GM03348 (cell line): ENCODE measurements at places on chromosomes 1 and 21.

DNA sequence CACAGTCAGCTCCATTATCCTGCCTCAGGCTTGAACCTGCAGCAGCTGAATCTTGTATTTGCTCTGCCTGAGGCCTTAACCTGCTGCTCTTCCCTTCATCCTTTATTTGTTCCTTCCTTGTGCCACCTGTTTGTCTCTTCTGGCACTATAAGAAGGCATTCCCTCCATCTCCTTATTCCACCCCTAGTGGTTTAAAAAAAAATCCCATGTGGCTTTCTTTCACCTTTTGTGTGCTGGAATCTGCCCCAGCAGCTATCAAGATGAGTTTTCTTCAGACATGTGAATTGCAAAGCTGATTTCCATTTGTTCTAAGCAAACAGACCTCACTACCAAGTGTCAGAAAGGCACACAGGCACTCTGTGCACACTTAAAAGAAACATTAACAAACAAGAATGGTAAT, 294.6 kb downstream of the TTLL7 start:
- no peak for DNase-seq

- no peak for DNase-seq
Measured at GRCh38 chr1:234661317-234661928, 51.4 kb upstream of the IRF2BP2 start.

- DNase-seq: peak; percentile 34
Measured at GRCh38 chr1:73674945-73675561, 522.9 kb downstream of the LRRIQ3 start.

DNA sequence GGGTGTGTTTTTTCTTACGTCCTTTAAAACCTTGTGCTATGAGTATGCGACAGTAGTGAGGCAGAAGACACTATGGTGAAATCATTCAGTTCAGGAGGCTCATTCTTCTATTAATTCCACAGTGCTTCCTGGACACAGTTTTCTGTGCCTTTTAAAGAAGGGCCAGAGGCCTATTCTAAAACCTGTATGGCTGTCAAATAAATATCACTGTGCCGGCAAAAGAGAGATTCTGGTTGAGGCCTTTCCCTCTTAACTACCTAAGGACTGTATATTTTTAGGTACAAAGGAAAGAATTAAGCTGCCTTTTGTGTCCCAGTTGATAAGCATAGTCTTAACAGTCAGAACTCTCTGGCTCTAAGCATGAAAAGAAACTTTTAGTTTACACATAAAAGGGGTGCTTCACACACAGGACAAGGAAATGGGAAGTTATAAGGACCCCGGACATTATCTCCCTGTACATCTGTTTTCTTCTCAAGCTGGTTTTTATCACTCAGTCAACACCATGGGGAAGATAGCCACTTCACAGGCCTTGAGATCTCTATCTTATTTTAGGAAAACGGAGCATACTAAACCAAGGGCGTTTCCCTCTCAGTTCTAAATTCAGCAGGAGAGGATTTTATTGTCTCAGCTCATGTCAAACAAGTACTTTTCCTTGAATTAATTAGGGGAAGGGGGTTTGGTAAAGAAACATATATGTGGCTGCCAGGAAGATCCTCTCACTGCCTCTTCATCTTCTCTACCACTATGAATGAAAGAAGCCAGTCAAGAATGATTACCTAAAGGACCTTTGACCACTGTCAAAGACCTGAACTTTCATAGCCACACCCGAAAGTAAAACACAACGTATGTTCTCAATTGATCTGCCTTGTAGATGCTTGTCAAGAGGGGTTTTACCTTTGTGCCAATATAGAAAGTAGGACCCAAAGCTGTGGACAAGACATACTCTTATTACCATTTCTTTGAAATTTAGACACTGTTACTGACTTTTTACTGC, 71.4 kb upstream of the HSPA13 start:
- no peak for DNase-seq

DNA sequence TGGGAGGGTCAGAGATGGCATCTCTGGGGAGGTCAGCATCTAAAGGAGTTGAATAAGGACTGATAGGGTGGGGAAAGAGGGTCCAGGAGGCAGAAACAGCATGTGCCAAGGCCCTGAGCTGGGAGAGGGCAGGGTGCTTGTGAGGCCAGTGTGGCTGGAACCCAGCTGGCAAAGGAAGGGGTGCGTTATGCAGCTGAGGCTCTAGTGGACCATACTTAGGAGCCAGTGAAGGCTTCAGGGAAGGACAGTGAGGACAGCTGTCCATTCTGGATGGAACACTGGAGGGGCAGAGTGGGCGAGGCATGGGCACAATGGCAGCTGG, 57.1 kb upstream of the RPL11 start:
- no peak for DNase-seq

DNA sequence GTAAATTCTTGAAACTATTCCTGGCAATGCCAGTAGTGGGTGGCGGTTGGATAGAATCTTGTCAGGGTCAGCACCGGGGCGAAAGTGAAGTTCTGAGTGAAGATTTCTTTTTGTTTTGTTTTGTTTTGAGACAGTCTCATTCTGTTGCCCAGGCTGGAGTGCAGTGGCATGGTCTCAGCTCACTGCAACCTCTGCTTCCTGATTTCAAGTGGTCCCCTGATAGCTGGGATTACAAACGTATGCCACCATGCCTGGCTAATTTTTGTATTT, 33.3 kb downstream of the PCNT start:
- DNase-seq: no peak

GRCh38 chr1:98732985-98733781, 71.7 kb downstream of the SNX7 start:
- no peak for DNase-seq

DNA sequence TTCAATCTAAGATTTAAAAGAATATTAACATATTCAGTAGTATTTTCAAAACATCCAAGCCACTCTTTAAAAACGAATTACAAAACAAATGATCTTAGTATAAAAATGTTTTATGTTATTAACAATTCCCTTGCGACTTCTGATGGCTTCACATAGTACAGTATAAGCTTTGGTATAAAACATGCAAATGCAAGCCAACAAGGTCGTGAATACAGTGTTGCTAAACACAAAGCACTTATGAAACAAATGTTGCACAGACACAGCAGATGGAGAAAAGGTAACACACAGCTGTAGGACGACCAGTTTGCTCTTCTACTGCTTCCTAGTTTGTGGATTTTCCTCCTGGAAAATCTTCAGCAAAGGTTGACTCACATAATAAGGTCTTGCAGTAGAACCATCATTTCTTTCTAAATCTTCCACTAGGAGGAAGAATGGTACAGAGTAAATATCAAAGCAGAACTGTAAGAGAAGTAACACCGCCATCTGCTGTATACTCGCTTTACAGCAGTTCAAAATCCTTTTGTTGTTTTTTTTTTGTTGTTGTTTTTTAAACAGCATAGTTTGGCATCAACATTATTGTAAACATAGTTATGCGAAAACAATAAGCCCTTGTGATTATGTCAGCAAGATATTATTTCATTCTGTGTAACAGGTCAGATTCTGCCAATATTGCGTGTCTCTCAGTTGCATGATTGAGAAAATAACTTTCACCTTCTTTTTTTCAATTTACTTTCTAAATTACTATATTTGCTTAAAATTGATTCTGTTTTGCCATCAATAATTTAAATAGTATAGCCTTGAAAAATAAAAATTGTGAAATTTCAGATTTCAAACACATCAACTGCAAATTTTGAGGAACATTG, 69.5 kb downstream of the LHX8 start:
- DNase-seq: peak; percentile 67

GRCh38 chr1:167104256-167104633, 10.4 kb downstream of the STYXL2 start:
- DNase-seq: no peak

GRCh38 chr1:153535242-153536011, at the start of gene S100A6:
TSS of gene S100A6 (minus strand) at chr1:153535991. CDS start at chr1:153535339, 652 bp downstream.
- DNase-seq: peak; percentile 74

DNA sequence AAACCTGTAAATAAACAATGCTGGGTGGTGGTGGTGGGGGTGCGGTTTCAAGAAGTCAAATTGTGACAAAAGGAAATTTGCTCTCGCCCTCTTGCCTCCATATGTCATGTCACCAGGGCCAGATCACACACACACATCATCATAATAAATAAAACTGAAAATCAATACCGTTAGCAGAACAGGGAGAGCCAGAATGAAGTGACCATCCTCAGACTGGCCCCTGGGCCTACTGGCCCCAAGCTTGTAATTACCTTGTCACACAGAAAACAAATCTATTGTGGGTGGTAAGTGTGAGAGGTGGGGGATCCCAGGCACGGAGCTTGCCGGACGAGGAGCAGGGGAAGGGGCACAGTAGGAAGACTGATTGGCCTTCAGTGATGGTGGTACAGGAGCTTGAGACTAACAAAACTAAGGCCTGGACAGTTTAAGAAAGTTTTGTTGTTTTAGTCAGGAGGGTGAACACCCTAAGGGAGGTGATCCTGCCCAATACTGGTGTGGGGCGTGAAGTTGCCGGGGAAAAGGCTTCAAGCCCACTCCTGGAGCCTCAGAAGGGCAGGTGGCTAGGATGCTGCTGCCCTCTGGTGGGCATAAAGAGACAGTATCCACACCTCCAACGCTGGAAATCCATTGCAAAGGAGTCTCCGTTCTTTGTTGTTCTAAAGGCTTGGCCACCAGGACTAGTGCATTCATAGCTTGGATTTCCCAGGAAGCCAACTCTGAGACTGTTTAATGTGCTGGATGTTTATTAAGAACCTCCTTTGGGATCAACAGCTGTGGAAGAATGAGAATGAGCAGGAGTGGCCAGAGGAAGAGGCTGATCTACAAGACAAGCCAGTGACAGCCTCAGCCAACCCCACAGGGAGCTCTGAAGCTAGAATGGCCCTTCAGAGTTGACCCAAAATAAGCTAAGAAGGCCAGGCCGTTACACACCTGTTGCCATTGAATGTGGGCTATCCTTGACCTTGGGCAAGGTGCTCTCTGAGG, 8.1 kb upstream of the C1orf216 start:
- DNase-seq: peak; percentile 83

DNA sequence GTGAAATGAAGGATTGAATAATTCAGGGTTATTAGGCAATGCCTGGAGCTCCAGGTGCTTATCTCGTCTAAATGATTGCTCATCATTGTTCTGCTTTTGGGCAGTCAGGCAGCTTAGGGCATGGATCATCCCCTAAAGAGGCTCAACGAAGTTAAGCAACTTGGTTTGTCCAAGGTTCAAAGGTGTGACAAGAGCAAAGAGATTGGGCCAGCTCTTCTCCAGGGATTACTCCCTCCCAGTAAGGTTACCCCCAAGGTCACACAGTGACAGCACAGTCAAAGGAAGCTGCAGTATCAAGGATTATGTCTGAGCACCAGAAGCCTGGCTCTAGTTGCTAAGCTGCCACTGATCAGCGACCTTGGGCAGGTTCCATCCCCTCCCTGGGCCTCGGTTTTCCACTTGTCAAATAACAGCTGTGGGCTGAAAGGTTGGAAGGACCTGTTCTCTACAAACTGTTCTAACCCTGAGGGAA, 6.8 kb downstream of the ETNK2 start:
- no peak for DNase-seq

DNA sequence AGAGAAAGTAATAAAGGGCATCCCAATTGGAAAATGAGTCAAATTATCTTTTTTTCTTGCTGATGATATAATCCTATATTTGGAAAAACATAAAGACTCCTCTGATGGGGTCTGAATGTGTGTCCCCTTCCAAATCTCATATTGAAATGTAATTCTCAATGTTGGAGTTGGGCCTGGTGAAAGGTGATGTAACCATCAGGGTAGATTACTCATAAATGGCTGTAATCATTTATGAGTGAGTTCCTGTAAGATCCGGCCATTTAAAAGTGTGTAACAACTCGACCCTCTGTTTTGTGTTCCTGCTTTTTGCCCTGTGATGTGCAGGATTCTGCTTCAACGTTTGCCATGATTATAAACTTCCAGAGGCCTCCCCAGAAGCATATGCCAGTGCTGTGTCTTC, 44.3 kb upstream of the MAP1LC3C start:
- no peak for DNase-seq

DNA sequence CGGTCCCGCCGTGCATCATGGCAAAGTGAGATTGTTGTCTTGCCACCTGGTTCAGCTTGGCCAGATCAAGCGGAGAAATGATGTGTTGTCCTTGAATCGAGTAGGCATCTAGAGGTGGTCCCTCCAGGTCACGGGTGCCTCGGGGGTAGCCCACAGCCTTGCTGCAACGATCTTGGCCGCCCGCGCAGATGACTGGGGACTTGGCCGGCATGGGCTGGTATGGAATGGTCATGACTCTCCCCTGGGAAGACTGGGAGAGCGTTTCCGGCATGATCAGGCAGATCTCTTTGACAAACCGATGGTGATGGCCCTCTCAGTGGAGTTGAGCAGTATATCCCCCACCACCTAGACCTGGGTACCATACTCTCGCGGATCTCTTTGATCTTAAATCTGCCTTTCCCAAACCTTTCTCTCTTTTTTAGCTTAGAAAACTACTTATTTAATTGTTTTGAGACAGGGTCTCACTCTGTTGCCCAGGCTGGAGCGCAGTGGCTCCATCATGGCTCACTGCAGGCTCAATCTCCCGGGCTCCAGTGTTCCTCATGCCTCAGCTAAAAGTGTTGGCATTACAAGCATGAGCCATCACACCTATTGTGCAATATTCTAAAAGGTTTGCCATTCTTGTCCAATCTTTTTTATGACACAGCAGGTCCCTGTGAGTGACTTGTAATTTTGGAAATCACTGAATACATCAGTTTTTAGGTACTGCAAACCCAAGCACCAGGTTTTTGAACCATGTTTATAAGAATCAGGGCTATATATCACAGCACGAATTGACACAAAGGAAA, 9.4 kb upstream of the ELAPOR1 start:
- no peak for DNase-seq

DNA sequence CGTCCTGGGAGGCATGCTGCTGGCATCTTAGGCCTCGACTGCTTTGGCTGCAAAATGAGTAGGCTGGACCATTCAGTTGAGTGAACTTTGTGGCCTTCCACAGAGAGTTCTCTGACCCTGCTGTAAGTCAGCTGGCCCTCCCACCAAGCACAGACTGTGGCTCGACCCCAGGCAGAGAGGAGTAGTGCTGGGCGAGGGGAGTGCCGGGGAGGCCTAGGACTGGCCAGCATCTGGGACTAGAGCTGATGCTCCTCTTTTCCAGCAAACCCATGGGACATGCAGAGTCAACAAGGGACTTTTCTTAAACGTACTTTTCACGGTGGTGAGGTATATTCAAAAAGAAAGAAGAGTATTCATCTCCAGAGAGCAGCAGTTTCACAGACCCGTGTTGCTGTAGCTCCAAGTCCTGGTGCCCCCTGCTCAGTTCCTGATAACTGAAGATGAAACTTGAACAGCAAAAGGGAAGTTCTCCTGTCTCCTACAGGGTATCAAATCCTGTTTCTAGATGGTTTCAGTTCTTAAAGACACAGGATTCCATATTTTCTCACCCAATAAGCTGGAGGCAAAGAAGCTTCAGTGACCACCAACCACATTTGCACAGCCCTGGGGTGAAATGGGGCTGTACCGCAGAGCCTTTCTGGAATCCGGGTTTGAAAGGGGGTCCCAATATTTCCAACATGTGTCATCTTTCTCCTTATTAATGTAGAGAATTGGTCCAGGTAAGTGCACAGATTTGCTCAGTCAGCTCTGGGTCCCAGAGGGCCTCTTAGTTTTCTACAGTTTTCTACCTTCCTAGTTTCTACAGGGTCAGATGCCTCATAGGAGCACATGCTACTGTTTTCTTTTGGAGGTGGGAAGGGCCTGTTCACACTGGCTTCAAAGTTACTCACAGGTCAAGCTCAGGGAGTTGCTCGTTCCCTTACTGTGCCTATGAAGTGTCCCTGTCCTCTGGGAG, 20.9 kb downstream of the BATF3 start:
- DNase-seq: no peak
